ENCODE measurements at places on chromosomes 5 and 9.

GRCh38 chr9:136251264-136252115, 5.9 kb upstream of the QSOX2 start:
- DNase-seq, result no peak

- no peak for DNase-seq
Observed at GRCh38 chr5:131230406-131230805, 33.4 kb upstream of the CDC42SE2 start.

DNA sequence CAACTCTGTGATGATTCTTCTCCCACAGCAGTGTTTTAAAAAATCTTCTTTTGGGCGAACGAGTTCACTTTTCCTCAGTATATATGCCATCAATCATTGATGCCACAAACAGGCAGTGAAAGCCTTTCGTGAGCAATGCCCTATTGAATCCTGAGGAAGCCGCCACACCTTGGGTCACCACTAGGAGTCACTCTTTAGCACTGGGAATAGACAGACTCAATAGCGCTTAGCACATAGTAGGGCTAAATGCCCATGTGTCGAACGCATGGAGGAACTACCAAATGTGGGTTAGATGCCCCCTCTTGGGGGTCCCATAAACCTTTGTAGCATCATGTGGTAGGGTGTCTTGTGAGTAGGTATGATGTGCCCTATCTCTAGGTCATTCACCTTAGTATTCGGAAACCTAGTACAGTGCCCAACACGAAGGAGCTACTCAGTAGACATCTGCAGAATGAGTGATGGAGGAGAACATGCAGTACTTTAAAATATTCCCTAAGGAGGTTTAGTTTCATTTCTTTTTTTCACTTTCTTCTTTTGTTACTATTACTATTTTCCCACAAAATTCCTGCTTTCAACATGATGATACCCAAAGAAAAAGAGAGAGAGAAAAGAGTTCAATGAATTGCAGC, 603.7 kb downstream of the BNC2 start:
- no peak for DNase-seq

DNA sequence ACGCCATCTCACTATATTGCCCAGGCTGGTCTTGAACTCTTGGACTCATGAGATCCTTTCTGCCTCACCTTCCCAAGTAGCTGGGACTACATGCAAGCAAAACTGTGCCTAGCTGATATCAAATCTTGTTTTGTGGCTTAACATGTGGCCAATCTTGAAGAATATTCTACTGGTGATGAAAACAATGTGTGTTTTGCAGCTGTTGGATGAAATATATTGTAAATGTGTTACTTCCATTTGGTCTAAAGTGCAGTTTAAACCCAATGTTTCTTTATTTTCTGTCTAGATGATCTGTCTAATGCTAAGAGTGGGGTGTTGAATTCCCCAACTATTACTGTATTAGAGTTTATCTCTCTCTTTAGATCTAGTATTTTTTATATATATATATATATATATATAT, 73.1 kb downstream of the RNF130 start:
- no peak for DNase-seq

GRCh38 chr5:159057996-159058395, 41.7 kb downstream of the EBF1 start:
- no peak for DNase-seq

GRCh38 chr5:110195288-110195687, 505.6 kb downstream of the MAN2A1 start:
- DNase-seq, result no peak

- no peak for DNase-seq
Observed at GRCh38 chr5:33180900-33181299, 259.9 kb upstream of the TARS1 start.

GRCh38 chr5:39264528-39264927, 45.2 kb upstream of the FYB1 start:
- no peak for DNase-seq

DNA sequence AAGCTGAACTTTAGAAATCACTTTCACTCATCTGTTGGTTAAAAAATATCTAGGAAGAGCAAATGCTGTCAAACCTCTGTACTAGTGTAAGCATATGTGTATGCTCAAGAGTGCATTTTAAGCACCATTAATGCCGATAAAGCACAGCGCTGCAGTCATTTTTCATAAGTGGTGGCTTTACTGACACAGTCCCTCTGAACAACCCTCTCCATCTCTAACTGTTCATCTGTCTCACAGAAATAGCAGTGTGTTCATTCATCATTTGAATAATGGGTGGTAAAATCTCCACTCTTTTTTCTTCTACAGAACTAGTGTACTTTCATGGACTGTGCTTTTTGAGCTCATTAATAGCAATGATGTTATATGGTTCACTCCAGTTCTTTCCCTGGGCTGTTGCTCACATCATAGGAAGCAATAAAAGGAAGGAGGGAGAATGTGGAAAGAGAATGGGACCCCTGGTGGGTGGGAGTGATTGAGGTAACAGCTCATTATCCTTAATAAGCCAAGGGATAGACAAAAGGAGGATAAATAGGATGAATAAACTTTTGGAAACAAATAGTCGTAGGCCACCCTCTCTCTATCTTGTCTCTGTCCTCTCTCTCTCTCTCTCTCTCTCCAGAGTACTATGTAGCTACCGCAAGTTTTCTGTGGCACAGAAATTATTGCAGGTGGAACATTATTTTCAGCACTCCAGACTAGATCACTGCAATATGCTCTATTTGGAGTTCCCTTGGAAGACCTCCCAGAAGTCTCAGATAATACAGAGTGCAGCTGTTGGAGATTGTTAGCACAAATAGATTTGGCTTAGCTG, 117.9 kb upstream of the PRDM9 start:
- DNase-seq, result no peak

DNA sequence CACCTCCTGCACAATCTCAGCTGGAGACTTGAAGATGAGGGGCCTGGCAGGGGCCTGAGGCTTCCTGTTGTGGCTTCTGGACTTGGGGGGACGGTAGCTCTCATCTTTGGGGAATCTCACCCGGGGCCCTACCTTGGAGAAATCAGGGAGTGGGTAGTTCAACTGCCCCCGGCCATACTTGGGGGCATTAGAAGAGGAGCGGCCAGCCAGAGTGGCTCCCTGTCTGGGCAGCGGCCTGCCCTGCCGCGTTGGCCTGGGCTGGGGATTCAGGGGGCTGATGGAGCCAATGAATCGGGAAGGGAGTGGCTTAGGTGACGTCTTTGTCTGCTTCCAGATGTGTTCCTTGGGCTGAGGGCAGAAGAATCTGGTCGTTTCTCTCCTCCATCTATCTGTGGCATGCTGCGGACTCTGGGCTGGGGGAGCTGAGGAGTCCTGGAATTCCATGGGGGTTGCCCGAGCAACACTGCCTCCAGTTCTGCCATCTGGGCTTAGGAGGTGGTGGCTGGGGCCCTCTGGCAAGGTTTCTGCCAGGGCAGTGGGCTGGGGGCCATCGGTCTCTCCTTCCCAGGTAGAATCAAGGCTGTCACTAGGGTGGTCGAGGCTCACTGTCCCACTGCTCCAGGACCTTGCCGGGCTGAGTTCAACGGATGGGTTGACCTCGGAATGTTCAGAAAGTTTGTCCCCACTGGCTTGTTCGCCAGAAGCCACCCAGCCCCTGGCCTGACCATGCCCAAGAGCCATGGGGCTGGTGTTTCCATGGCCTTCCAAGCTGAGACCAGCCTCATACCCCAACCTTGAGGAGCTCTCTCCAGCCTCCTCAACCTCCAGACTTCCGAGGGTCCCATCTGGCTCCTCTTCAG, 11.0 kb downstream of the AKNA start:
- DNase-seq, result no peak

GRCh38 chr9:14278291-14278721, 35.6 kb downstream of the NFIB start:
- DNase-seq, result no peak

- DNase-seq, result no peak
Observed at GRCh38 chr9:93531374-93531773, 45.0 kb upstream of the PHF2 start.

- DNase-seq, result no peak
Observed at GRCh38 chr5:132656774-132657355, 1.1 kb upstream of the IL13 start.

DNA sequence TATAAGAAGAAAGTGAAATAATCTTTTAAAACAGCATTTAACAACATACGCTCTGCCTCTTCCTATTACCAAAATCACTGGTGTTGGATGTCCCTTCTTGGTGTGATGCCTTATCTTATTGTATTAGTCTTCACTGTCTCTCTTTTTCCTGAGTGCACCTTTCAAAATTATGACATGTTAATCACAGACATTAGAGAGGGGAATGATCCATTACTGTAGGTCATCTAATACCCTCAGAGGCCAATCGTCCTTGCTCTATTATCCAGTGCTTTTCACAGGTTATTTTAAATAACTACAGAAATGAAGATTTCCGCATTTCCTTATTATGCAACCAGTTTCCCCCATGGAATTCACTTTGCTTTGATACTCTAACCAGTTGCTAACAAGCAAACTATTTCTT, 1292.7 kb downstream of the MAT2B start:
- DNase-seq, result no peak

DNA sequence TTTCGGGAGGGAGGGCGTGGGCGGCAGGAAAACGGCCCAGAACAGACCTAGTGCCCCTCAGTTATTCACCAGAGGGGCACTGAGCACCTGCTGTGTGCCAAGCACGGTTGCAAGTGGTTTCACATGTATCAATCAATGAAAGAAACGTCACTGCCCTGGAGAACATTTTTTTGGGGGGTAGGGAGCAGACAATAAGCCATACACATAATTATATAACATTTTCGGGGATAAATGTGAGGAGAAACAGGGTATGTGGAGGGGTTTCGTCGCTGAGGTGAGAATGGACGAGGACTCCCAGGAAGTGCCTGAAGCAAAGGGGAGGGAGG, 444 bp upstream of the ZNF354A start:
- DNase-seq, result no peak

- DNase-seq, result no peak
Observed at GRCh38 chr5:39422036-39422606, 2.7 kb downstream of the DAB2 start.

- no peak for DNase-seq
Observed at GRCh38 chr9:98095401-98095800, 23.6 kb downstream of the TRIM14 start.

GRCh38 chr5:8355981-8356380, 487.0 kb downstream of the MTRR start:
- DNase-seq, result no peak

GRCh38 chr5:144421411-144421810, 250.7 kb downstream of the KCTD16 start:
- no peak for DNase-seq

- no peak for DNase-seq
Observed at GRCh38 chr9:115650768-115651167, 502.8 kb upstream of the PAPPA start.

DNA sequence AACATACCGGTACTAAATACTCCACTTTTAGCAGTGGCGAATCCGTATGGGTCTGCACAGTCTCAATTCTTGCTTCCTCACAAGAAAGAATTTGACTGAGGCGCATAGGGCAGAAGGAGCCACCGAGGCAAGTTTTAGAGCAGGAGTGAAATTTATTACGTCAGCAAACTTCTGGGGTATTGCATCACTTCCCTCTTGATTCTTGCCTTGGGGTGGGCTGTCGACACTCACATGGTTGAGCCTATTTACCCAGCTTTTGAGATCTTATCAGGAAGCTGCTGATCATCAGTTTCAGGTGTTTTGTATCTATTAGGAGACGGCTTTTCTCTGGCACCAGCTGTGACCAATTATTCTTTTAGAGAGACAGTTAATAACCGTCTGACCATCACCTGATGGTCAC, 111.5 kb upstream of the CCNH start:
- DNase-seq, result no peak

DNA sequence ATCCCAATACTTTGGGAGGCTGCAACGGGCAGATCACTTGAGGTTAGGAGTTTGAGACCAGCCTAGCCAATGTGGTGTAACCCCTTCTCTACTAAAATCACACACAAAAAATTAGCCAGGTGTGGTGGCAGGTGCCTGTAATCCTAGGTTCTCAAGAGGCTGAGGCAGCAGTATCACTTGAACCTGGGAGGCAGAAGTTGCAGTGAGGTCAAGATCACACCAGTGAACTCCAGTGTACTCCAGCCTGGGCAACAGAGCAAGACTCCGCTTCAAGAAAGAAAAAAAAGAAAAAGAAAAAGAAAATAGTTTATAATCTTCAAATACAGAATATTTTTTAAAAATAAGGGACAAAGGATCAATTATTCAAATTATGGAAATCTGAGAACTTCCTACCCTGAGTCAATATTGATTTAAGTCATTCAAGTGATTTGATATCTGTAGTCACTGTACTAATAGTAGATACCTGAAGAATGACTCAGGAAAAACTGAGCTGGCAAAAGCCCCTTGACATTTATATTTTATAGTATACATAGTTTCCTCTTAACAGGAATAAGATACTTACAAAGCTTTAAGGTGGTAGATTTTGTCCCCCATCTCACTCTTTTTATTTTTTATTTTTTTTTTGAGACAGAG, 61.8 kb downstream of the PTBP3 start:
- no peak for DNase-seq

DNA sequence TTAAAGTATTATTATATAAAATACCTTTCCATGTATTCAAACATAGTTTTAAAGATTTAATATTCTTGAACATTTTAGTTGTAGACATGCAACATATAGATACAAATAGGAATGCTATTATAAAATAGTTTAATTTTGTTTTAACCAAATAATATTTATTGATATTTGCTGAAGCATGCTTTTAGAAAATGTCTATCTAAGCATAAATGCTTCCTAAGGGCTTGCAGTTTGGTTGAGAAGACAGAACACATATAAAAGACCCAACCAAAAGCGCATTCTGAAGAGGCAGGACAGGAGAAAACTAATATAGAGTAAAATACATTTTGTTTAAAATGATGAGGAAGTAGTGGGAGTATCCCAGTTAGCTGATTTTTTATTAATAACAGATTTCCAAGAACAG, 181.5 kb upstream of the ISL1 start:
- DNase-seq, result no peak

GRCh38 chr5:68130253-68130652, 85.3 kb upstream of the PIK3R1 start:
- DNase-seq, result no peak

- DNase-seq, result no peak
Observed at GRCh38 chr5:135456238-135457099, 4.3 kb upstream of the TIFAB start.

- DNase-seq, result no peak
Observed at GRCh38 chr9:115093520-115093919, 24.4 kb downstream of the TNC start.

GRCh38 chr5:61234019-61234418, 71.8 kb upstream of the SMIM15 start:
- DNase-seq, result no peak
